Activated CD4-positive, alpha-beta T cell treated with anti-CD3 and anti-CD28 coated beads for 24 hours (primary cell): ENCODE measurements at places on chromosomes 5 and 9.

- DNase-seq, result no peak
Measured at GRCh38 chr9:74765481-74765971, 122.2 kb downstream of the TRPM6 start.

DNA sequence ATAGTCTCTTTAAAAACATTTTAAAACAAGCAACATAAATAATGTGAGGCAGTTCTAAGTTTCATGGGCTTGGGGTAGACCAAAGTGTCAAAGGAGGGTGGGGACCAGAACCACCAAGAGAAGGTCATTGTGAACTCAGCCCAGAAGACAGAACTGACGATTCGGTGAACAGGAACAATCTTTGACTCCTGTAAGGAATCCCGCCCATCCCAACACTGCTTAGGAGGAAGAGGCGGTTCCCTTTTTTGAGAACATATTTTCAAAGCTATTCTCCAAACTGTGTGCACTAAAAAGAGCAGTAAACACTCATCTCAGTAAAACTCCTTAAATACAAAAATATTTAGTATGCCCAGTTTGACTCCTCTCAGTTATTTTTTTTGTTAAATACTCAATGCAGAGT, 176.5 kb upstream of the TLE4 start:
- DNase-seq, result no peak

DNA sequence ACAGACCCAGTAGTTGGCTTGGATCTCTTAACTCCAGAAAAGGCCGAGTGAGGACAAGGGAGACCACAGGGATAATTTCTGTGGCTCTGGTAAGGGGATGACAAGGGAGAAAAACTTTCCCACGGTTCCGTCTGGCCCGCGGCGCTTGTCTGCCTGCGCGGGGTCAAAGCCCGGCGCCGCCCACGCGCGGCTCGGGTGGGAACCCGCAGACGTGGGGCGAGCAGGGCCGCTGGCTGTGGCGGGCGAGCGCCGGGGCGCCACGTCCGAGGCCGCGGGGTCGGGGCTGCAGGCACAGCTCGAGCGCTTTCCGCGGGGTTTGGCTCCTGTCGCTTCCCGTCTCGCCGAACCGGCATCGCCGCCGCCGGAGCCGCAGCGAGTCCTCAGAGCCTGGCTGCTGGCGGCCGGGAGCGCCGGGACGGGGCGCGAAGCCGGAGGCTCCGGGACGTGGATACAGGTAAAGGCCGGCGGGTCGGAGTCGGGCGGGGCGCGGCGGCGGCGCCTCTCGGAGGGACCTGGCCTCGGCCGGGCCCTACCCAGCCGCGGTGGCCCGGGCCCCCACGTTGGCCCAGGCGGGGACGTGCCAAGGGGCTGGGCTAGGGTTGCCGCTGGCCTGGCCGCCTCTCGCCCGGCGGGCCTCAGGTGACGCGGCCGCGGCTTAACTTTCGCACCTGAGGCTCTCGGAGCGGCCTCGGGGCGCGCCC, at the start of gene RNF180:
TSS of gene RNF180 (plus strand) at position 344 of the 701 bp plus-strand sequence. CDS start 34,965 bp downstream, outside the sequence.
- DNase-seq, result no peak

- DNase-seq, result no peak
Measured at GRCh38 chr5:15248731-15249130, 251.2 kb upstream of the FBXL7 start.

DNA sequence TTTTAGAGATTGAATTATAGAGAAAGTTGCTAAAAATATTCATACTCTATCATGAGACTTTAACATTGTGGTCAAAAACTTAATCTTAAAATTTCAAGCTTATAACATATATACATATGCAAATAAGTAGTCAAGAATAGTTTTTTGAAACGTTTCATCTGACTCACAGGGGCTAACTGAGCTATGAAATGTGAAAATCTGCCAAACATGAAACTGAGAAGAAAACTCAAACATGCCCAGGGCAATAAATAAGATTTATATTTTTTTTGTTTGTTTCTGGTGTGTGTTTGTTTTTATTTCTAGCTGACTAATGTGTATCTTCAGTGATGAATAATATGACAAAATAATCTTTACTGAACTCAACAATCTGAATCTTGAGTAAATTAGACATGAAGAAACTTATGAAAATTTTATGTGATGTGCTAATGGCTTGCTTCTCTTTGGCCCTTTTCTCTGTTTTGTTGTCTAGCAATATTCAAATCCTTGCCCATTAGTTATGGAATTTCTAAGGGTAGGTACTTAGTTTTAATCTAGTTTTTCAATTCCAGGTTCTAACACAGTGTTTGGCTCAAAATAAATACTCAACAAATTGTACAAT, 99.9 kb downstream of the FAM174A start:
- DNase-seq, result no peak

DNA sequence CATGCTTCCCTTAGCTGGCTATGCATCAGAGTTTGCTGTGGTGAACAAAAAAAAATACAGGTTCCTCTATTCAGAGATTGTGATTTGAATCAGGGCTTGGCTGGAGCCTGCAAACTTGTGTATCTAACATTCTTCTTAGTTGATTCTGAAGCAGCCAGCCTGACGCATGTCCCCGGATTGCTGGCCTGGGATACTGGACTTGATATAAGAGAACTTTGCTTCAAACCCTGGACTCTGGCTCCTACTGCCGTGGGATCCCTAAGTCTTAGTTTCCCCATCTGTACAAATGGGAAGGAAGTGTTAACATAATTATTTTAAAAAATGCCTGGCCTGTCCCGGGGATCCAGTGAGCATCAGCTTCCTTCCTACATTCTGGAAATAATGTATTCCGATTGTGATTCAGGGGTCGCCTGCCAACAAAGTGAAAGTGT, 292.8 kb downstream of the ARHGEF28 start:
- DNase-seq, result no peak
